Activated CD4-positive, alpha-beta memory T cell treated with anti-CD3 and anti-CD28 coated beads for 36 hours (primary cell): ENCODE measurements at places on chromosomes 6 and 20. TPM values are rescaled to one million over a fixed set of nuclear protein-coding genes. Genes with fewer than 3 reads are reported as not detected.
A peak's percentile ranks its signal among the peaks of the same experiment; 100 is the strongest.

Gene MLN
- total RNA-seq, result not detected

Gene DLK2
- total RNA-seq, result 1.6 TPM

Gene RFX6
- not detected for total RNA-seq

Gene EPPIN
- not detected for total RNA-seq

Gene IL20RA
- total RNA-seq, result not detected

Gene LY6G6F
- not detected for total RNA-seq

Gene CGAS
- 37.2 TPM for total RNA-seq

Gene SUMO4
- 5.8 TPM for total RNA-seq

- no peak for DNase-seq
- H3K27ac ChIP-seq, result no peak overlapping the region
- no peak overlapping the region for H3K4me3 ChIP-seq
- H3K36me3 ChIP-seq, result peaks cover 27% of the 10 kb centered on the region
- peaks cover 45% of the 10 kb centered on the region for H3K4me1 ChIP-seq
Measured at GRCh38 chr6:144667532-144668503, 382.7 kb downstream of the UTRN start.

- no peak overlapping the region for H3K4me3 ChIP-seq
- H3K27me3 ChIP-seq, result peaks cover 11% of the 10 kb centered on the region
- H3K4me1 ChIP-seq, result peaks cover 4% of the 10 kb centered on the region
Measured at GRCh38 chr20:10315138-10315537, 96.5 kb downstream of the SNAP25 start.

- peaks cover 19% of the 10 kb centered on the region for H3K27me3 ChIP-seq
- H3K27ac ChIP-seq, result no peak overlapping the region
- no peaks in the 10 kb centered on the region for H3K4me1 ChIP-seq
- DNase-seq, result no peak
- H3K36me3 ChIP-seq, result no peaks in the 10 kb centered on the region
Measured at GRCh38 chr6:8123236-8123635, 20.9 kb upstream of the EEF1E1 start.

DNA sequence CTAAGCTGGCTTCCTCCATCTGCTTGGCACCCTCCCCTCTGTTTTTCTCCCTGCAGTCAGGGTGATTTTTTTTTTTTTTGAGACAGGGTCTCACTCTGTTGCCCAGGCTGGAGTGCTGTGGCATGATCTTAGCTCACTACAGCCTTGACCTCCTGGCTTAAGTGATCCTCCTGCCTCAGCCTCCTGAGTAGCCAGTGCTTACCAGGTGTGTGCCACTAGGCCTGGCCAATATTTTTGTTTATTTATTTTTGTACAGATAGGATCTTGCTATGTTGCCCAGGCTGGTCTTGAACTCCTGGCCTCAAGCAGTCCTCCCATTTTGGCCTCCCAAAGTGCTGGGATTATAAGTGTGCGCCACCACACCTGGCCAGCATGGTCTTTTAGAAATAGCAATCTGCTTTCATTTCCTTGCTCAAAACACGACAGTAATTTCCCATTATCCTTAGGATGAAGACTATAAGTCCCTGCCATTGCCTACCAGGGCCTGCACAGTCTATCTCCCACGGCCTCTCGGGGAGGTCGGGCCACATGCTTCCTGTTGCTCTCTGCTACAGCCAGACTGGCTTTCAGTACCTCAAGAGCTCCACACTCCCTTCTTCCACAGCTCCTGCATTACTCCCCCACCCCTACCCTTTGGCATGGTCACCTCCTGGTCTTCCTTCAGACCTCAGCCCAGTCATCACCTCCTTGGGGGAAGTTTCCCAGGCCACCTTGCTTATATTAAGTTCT is 11.1 kb upstream of the CD164 start:
- DNase-seq, result no peak
- no peak overlapping the region for H3K27ac ChIP-seq
- no peak overlapping the region for H3K4me3 ChIP-seq
- H3K4me1 ChIP-seq, result peaks cover 5% of the 10 kb centered on the region

DNA sequence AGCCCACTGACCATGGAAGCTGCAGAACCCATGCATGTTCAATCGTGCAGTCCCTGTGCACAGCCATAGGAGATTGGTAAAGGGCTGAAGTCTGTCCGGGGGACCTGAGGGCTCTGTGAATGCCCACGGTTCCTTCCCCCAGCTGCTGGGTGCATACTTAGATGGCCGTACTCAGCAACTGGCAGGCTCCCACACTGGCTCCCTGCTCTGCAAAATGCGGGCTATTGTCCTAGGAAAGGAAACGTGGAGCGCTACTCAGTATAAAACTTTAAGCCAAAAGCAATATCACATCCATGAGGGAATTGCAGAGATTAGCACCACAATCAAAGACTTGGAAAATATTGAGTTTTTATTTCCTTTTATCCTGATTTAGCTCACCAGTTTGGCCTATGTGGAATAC is 202.0 kb downstream of the WDR27 start:
- H3K27ac ChIP-seq, result no peak overlapping the region
- H3K27me3 ChIP-seq, result no peaks in the 10 kb centered on the region
- peaks cover 2% of the 10 kb centered on the region for H3K36me3 ChIP-seq
- H3K4me1 ChIP-seq, result no peaks in the 10 kb centered on the region
- DNase-seq, result no peak
- no peak overlapping the region for H3K4me3 ChIP-seq

GRCh38 chr20:45294003-45294368 is 12.7 kb upstream of the RBPJL start:
- peak overlapping the region; percentile 65 for H3K4me3 ChIP-seq
- H3K36me3 ChIP-seq, result no peaks in the 10 kb centered on the region
- H3K27ac ChIP-seq, result no peak overlapping the region
- no peaks in the 10 kb centered on the region for H3K4me1 ChIP-seq
- DNase-seq, result no peak

- H3K36me3 ChIP-seq, result peaks cover 12% of the 10 kb centered on the region
- peaks cover 6% of the 10 kb centered on the region for H3K4me1 ChIP-seq
- no peak overlapping the region for H3K27ac ChIP-seq
- peaks cover 2% of the 10 kb centered on the region for H3K27me3 ChIP-seq
Measured at GRCh38 chr20:58647162-58647795, 3.8 kb upstream of the STX16 start.

GRCh38 chr20:25160467-25160866 is 35.0 kb upstream of the ENTPD6 start:
- H3K36me3 ChIP-seq, result no peaks in the 10 kb centered on the region
- peak overlapping the region; percentile 19 for H3K27ac ChIP-seq
- H3K4me1 ChIP-seq, result peaks cover 21% of the 10 kb centered on the region
- H3K27me3 ChIP-seq, result peaks cover 13% of the 10 kb centered on the region
- H3K4me3 ChIP-seq, result no peak overlapping the region
- DNase-seq, result no peak

GRCh38 chr20:17939622-17940223 is 28.9 kb downstream of the SNX5 start:
- no peak overlapping the region for H3K4me3 ChIP-seq
- H3K36me3 ChIP-seq, result peaks cover 32% of the 10 kb centered on the region
- DNase-seq, result no peak
- H3K4me1 ChIP-seq, result peaks cover 21% of the 10 kb centered on the region
- H3K27me3 ChIP-seq, result no peaks in the 10 kb centered on the region

DNA sequence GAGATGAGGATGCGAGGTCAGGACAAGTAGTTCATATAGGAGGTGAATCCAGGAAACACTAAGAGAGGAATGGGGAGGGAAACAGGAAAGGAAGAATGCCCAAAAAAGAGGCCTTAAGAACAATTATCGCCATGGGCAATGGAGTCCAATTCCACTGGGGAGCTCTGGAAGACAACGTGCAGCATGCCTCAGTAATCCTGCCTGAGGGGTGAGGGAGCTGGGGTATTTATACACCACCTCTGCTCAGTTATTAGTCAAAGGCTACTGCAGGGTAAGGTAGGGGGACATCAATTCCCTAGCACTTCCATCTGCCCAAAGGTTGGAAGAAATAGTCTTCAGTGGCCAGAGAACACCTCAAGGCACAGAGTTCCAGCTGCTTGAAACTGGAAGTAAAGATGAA is 96.4 kb downstream of the ZNF217 start:
- H3K4me1 ChIP-seq, result peaks cover 2% of the 10 kb centered on the region
- H3K4me3 ChIP-seq, result no peak overlapping the region
- H3K36me3 ChIP-seq, result no peaks in the 10 kb centered on the region
- peaks cover 8% of the 10 kb centered on the region for H3K27me3 ChIP-seq
- H3K27ac ChIP-seq, result no peak overlapping the region
- DNase-seq, result no peak

GRCh38 chr6:143283887-143284645 is 166.4 kb downstream of the ADAT2 start:
- no peaks in the 10 kb centered on the region for H3K36me3 ChIP-seq
- no peaks in the 10 kb centered on the region for H3K27me3 ChIP-seq
- no peak for DNase-seq

- no peak for DNase-seq
- H3K36me3 ChIP-seq, result no peaks in the 10 kb centered on the region
- peaks cover 7% of the 10 kb centered on the region for H3K27me3 ChIP-seq
- no peak overlapping the region for H3K27ac ChIP-seq
Measured at GRCh38 chr6:49514571-49515484, 15.1 kb downstream of the GLYATL3 start.

- H3K4me1 ChIP-seq, result peaks cover 2% of the 10 kb centered on the region
- H3K4me3 ChIP-seq, result no peak overlapping the region
- no peak overlapping the region for H3K27ac ChIP-seq
Measured at GRCh38 chr6:35809809-35810208, 4.7 kb downstream of the LHFPL5 start.

DNA sequence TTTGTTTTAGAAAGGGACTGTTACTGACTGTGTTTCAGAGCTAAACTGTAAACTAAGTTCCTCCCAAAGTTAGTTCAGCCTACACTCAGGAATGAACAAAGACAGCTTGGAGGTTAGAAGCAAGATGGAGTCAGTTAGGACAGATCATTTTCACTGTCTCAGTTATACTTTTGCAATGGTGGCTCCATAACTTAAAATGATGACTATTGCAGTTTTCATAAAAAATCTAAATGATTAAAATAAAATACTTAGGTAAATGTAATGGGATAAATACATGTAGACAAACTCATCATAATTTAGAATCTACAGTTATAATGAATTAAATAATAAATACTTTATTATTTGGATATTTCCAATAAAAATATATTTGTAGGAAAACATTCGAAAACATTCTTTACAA is 590.6 kb downstream of the EPHA7 start:
- H3K4me1 ChIP-seq, result no peaks in the 10 kb centered on the region
- DNase-seq, result no peak

GRCh38 chr6:105990151-105990550 is 96.0 kb upstream of the PRDM1 start:
- DNase-seq, result no peak
- H3K27me3 ChIP-seq, result peaks cover 45% of the 10 kb centered on the region
- no peak overlapping the region for H3K4me3 ChIP-seq
- H3K27ac ChIP-seq, result no peak overlapping the region

GRCh38 chr6:3762852-3763251 is 11.3 kb upstream of the PXDC1 start:
- no peak for DNase-seq
- no peak overlapping the region for H3K4me3 ChIP-seq
- no peaks in the 10 kb centered on the region for H3K36me3 ChIP-seq
- H3K4me1 ChIP-seq, result no peaks in the 10 kb centered on the region
- no peak overlapping the region for H3K27ac ChIP-seq
- peaks cover 4% of the 10 kb centered on the region for H3K27me3 ChIP-seq

GRCh38 chr6:106512048-106512967 is 117.0 kb downstream of the RTN4IP1 start:
- H3K4me3 ChIP-seq, result peak overlapping the region; percentile 83
- peaks cover 11% of the 10 kb centered on the region for H3K36me3 ChIP-seq

DNA sequence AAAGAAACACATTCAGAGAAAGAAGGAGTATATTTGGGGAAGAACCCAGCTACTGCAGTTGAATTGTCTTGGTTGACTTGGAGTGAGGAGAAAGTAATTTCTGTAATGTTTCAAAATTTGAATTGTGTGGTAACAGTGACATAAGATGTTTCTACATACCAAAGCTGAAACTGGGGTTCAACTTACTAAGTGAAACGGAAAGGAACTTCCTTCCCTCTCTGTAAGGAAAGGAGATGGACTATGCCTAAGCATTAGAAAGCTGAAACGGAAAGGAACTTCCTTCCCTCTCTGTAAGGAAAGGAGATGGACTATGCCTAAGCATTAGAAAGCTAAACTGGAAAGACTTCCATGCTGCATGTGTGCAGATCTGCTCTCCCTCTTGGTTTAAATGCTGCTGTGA is 46.0 kb downstream of the HUS1B start:
- H3K4me3 ChIP-seq, result no peak overlapping the region
- H3K36me3 ChIP-seq, result peaks cover 28% of the 10 kb centered on the region
- no peak for DNase-seq
- no peaks in the 10 kb centered on the region for H3K27me3 ChIP-seq
- no peak overlapping the region for H3K27ac ChIP-seq

DNA sequence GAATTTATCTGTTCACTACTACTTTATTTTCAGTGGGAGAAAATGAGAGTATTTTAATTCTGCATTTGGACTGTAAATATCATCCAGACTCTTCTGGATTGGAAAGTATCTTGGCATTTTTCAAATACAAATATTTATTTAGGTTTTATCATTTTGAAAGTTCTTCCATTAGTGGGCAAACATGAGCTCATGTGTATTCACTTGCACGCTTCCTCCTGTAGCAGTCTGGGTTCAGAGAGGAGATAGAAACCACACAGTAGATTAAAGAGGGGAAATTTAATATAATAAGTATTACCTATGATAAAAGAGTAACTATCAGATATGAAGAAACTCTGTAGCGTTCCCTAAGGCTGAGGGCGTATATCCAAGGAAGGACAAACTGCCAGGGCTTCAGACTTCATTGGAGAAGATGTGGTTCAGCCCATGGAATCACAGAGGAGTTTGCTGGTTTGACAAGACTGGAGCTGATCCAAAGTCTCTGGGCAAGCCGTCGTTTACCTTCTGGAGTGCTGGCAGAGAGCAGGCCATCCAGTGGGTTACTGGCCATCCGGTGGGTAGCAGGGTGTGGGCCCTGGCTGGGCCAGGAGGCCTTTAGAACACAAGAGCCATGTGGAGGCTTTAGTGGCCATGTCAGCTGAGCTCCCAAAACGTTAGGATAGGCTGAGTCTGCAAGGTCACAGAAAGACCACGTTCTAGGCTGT is 44.3 kb downstream of the KCNS1 start:
- no peak overlapping the region for H3K27ac ChIP-seq
- peaks cover 79% of the 10 kb centered on the region for H3K4me1 ChIP-seq
- H3K36me3 ChIP-seq, result peaks cover 43% of the 10 kb centered on the region
- DNase-seq, result no peak
- no peak overlapping the region for H3K4me3 ChIP-seq

DNA sequence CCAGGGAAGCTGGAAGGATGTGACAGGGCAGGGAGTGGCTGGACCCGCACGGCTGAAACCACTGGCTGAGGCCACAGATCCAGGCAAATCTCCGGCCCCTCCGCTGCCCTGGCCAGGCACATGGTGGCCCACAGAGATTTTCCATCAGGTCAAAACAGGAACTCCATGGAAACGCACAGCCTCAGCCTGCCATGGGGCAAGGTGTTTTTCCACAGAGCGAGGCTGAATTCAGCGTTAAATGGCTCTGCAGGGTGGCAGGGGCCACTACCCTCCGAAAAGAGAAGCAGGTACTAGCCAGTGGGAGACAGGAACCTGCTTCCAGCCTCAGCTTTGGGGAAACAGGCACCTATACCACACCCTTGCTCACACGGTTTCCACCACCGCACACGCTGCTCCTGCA is 53.1 kb downstream of the PREX1 start:
- H3K4me1 ChIP-seq, result peaks cover 84% of the 10 kb centered on the region
- H3K27me3 ChIP-seq, result no peaks in the 10 kb centered on the region
- peaks cover 26% of the 10 kb centered on the region for H3K36me3 ChIP-seq
- H3K4me3 ChIP-seq, result no peak overlapping the region
